ENCODE measurements at places on chromosomes 1 and 21.

- DNase-seq = no peak
Measured at GRCh38 chr1:241614144-241614543, 26.0 kb downstream of the CHML start.

GRCh38 chr1:13661539-13661938 is 38.4 kb upstream of the PRDM2 start:
- DNase-seq = no peak

- DNase-seq = no peak
Measured at GRCh38 chr1:97094247-97094972, 372.8 kb downstream of the PTBP2 start.

- no peak for DNase-seq
Measured at GRCh38 chr1:35120458-35121133, 41.4 kb downstream of the ZMYM1 start.

DNA sequence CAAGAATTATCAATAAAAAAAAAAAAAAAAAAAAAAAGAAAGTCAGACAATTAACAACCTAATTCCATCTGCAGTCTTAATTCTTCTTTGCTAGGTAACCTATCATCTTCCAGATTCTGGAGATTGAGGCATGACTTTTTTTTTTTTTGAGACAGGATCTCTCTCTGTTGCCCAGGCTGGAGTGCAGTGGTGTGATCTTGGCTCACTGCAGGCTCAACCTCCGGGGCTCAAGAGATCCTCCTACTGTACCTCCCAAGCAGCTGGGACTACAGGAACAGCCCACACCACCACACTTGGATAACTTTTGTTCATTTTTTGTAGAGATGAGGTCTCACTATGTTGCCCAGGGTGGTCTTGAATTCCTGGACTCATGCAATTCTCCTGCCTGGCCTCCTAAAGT is 4.6 kb upstream of the RAD54L start:
- no peak for DNase-seq

- no peak for DNase-seq
Measured at GRCh38 chr1:97500760-97501159, 420.1 kb downstream of the DPYD start.

- DNase-seq = no peak
Measured at GRCh38 chr1:36665478-36666080, 182.9 kb upstream of the CSF3R start.

DNA sequence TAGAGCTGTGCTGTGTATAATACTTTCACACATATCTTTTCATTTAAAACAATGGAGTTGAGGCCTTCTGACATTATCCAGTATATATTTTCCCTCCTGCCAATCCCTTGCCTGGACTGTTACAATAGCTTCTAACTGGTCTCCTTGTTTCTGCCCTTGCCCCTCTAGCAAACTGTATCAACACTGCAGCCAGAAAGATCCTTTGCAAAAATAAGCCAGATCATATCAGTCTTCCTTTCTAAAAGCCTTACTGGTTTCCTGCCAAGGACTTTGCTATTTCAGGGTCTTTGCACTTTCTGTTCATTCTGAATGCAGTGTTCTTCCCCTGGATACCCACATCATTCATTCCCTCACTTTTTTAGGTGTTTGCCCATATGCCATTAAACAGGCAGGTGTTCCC is 370.1 kb downstream of the PTBP2 start:
- DNase-seq = no peak

DNA sequence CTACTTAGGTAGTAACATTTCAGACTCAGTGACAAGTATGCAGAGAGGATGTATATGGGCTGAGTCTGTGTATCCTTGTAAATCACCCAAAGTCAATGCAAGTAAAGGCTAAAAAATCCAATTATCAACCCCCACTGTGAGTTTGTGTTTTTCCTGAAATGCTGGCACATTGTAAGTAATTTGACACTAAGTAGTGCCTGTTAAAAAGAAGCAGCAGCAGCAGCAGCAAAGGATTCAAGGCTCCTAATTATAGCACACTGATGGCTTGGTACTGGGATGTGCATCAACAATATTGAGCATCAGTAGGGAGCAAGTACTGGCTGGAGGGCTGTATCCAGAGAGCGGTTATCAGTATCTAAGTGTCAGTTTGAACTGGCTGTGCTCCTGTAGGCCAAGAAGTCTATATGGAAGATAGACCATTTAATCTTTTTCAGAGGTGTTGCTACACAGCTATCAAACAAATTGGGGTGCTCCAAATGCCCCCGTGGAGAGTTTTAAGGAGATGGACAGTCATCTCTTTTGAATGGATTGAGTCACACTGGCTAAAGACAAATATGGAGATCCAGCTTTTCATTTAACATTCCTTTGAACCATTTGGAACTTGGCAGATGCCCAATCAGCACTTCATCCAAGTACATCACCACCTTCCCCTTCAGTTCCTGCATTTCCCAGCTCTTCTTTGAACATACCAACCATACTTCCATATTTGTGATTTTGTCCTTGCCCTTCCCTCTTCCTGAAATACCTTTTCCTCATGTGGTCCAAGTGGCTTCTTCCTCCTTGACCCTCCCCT is 241.2 kb upstream of the ST6GALNAC5 start:
- no peak for DNase-seq

DNA sequence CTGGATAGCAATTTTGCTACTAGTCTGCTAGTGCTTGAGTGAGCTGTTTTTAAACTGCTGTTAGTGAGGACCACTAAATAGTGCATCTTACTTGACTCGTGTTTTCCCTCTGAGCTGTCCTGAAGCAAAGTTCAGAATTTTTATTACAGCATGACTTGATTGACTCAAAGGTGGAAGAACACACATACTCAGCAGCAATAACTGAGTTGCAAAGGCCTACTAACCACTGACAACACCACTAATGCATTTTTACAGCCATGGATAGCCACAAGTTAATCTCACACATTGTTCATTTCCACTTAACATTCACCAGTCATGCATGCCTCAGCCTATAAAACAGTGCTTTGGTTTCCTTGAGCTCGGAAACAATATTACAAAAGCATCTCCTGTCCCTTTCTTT is 148.7 kb downstream of the RUNX1 start:
- DNase-seq = peak; percentile 33

GRCh38 chr21:14754259-14754604 is 208.1 kb upstream of the SAMSN1 start:
- no peak for DNase-seq

GRCh38 chr1:155256058-155256852 is 972 bp upstream of the ENTREP3 start:
- DNase-seq = no peak

DNA sequence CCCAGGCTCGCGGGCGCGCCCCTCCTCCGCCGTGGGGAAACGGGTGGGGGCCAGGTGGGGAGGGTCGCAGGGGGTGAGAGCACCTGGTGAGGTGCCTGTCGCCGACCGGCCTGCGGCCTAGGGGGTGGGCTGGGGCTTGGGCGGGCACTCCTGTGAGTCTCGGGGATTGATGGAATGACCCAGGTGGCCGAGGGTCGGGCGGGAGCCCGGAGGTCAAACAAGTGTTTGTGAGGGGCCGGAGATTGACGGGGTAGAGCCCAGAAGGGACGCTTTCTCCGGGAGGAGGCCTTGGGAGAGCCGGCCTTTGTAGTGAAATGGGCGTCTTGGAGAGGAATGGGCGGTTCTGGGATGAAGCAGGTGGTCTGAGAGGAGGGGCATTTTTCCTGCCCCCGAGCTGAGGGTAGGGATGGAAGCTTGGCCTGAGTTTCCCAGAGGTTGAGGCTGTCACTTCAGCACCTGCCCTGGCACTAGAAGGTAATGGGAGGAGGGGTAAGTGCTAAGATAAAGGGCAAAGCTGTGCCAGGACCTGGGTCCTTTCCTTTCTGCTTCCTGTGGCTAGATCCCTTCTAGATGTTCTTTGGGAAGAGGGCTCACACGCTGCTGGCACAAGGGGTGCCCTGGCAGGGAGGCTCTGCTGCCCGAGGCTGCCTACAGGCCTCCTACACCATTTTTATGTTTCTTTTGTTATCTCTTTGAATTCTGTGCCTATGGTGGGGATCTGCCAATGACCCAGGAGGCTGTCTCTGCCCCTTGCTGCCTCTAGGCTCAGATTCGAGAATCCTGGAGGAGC is 56.1 kb downstream of the NDUFS5 start:
- DNase-seq = no peak

- no peak for DNase-seq
Measured at GRCh38 chr1:7954683-7955082, 6.8 kb upstream of the PARK7 start.

GRCh38 chr1:191910245-191910644 is 248.0 kb upstream of the RGS18 start:
- DNase-seq = no peak

GRCh38 chr1:174818014-174818616 is 181.6 kb upstream of the CACYBP start:
- no peak for DNase-seq

GRCh38 chr1:58939666-58940370 is 156.0 kb upstream of the JUN start:
- no peak for DNase-seq

- DNase-seq = no peak
Measured at GRCh38 chr1:114695430-114696058, at the start of gene AMPD1. Gene AMPD1 (minus strand): TSS chr1:114695546. CDS start chr1:114695471, 75 bp downstream.

- no peak for DNase-seq
Measured at GRCh38 chr1:245790441-245790840, 635.7 kb downstream of the KIF26B start.

GRCh38 chr1:202221911-202222909 is 28.6 kb downstream of the LGR6 start:
- DNase-seq = no peak

- no peak for DNase-seq
Measured at GRCh38 chr1:82091265-82091664, 290.5 kb downstream of the ADGRL2 start.

DNA sequence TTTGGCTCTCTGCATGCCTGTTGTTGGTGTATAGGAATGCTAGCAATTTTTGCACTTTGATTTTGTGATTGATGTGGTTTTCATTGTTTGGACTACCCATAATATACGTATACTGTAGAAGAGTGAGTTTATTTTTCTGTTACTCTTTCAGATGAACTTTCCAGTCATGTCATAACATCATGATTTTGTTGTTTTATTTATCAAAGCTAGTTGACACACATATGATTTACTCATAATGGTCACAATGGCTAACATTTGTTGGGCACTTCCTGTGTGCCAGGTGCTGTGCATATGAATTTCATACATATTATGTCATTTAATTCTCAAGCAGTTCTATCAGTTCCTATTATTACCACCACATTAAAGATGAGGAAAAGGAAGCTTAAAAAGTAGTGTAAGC is 98.1 kb upstream of the GUCA2B start:
- no peak for DNase-seq

DNA sequence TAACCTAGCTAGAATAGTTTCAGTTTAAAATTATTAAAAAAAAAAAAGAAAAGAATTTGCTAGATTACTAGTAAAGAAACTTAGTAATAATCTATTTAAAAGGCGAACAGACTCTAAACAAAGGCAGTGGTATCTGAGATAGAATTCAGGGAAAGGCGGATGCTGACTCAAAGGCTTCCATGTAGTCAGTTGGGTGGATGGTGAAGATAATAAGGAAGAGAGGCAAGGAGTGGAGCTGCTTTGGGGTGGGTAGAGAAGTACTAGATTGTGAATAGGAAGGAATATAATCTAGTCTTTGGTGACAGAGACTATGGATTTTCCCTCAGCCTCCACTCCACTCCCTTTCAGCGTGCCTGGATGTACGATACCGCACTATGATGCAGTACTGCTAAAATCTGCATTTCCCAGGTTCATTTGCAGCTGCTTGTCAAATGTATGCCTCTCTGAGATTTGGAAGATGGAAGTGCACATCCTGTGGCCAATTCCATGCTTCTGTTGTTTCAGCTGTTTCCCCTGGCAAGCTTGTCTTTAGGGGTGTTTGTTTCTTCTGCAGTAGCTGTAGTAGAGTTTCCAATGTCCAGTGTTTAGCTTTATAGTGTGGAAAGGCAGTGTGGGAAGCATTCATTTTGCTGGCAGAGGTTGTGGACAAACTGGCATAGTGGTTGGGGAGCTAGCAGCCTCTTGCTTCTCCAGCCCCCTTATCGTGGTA is 184.6 kb upstream of the NRIP1 start:
- no peak for DNase-seq

- DNase-seq = no peak
Measured at GRCh38 chr1:208565756-208566440, 321.7 kb upstream of the PLXNA2 start.

- DNase-seq = no peak
Measured at GRCh38 chr1:154736841-154737240, 128.9 kb upstream of the ADAR start.

DNA sequence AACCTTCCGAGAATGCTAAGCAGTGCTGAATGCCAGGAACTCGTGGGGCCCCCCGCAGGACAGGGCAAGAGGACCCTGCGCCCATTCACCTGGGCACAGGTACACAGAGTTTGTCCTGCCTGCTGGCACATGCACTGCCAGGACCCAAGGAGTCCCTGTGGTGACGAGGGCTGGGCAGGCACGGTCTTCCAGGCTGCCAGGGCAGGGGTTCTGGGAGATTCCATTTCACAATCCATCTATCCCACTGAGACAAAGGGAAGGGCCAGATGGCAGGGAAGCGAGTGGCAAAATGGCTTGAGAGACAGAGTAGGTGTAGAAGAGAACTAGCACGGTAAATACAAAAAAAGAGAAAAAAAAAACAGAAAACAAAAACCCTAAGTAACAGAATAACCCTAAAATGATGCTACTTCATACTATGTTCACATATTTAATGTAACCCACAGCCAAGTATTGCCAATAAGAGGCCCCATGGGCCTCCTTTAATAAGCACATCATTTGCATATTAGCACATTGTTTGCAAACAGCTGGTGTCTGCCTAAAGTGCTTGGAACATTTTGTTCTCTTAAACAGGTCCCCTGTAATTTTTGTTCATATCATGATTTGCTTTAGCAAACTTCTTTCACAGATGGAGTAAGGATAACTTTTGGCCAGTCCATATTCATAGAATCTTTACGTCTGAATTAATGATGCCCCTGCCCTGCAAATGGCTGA is 83.8 kb downstream of the STUM start:
- no peak for DNase-seq

GRCh38 chr1:162536511-162536910 is 25.0 kb upstream of the UAP1 start:
- DNase-seq = no peak

- DNase-seq = peak; percentile 1
Measured at GRCh38 chr1:91065337-91065736, 43.5 kb upstream of the ZNF644 start.

- no peak for DNase-seq
Measured at GRCh38 chr1:1004420-1004779, 4.5 kb upstream of the HES4 start.

- DNase-seq = no peak
Measured at GRCh38 chr1:167856711-167857418, 57.1 kb downstream of the ADCY10 start.

GRCh38 chr1:202329891-202330290 is 11.8 kb downstream of the UBE2T start:
- DNase-seq = no peak

DNA sequence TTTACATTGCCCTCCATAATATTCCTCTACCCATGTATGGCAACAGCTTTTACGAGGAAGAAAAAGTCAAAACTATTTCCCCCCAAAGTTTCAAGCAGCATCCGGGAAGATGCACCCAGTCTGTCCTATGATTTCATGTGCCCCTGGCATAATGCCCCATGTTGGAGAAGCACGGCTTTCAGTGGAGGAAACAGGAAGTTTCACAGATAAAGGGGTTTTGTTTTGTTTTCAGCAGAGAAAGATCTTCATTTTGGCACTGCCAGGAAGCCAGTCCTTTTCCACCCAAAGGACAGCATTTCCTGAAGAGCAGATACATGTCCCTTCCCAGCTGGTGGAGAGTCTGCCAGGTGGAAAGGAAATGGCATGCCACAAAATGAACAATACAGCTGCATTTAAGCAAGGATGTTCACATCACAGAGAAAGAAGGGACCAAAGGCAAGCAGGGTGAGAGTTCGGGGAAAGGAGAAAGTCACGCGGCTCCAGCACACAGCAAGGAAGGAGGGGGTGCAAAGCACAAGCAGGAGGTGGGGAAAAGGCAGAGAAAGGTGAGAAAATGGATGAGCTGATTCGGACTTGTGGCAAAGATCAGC is 95.3 kb upstream of the HIVEP3 start:
- DNase-seq = no peak
